ENCODE measurements at places on chromosomes 4 and X.
A peak's percentile ranks its signal among the peaks of the same experiment; 100 is the strongest.

- DNase-seq: no peak
Measured at GRCh38 chr4:53680598-53680997, 89.3 kb upstream of the LNX1 start.

DNA sequence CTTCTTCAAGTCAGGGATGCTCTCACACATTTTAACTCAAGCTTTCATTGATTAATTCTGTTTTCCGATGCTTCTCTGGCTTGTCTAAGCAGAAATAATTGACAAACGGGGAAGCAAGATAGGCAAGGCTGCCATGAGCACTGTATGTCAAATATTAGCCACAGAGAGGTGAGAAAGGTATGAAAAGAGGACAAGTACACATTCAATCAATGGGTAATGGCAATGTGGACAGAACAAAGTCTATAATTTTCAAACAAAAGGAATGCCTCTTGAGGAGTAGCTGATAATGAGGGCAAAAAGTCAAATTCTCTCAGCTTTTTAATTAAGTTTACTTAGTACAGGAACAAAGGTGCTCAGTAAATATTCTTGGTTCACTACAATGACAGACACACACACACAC lies 19.6 kb downstream of the COX7B2 start:
- no peak for DNase-seq

DNA sequence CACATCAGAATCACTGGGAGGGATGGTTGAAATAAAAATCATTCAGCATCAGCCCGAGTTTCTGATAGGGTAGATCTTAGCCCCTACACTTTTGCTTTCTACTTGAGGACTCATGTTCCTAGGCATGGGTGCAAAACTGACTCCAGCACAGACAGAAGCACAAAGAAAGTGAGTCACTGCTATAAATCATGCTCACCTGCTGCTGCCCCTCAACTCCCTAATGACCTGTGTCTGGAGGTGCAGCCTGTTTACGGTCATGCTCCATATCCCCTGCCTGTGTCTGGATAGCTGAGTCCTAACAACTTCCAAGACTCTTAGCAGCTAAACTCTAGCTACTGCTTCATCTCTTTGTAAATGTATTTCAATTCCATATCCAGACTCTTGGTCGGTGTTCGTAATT lies 57.8 kb downstream of the ADGRA3 start:
- peak; percentile 20 for DNase-seq

DNA sequence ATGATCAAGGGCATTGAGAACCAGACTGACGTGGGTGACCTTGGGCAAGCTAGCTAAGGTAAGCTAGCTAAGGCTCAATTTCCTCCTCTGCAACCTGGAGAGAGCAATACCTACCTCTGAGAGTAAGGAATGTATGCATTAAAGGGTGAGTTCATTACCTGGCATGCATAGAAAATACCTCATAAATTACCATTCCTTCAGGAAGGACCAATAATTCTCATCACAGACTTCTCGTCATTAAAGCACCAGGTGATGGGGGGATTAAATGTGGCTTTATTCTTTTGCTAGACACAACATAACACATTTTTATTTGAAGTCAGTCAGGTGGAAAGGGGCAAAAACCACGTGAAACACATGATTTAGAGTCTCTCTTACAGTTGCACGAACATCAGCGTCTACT lies 21.5 kb downstream of the EGFL6 start:
- no peak for DNase-seq

DNA sequence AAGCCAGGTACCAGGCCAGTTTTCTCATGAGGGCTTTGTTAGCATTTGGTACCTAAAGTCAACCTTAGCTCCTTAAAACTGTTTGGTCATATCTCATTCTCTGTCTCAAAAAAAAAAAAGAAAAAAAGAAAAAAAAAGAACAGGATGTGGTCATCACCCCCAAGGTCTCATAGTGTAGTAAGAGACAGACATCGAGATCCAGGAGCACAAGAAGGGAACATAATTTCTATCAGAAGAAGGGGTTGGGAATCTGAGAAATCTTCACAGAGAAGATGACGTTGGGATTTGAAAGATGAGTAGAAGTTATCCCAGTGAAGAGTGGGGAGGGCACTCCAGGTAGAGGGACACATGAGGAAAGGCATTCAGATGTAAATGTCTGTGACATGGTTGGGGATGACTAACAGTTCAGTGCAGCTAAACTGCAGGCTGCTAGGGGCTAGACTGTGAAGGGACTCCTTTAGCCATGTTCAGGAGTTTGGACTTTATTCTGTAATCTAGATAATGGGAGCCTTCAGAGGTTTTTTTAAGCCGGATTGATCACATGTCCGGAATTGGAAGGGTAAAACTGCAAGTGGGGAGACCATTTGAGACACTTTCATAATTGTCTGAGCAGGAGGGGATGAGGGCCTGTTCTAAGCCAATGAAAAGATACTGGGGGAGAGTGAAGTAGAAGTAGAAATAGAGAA lies 26.9 kb upstream of the GJB1 start:
- no peak for DNase-seq

- DNase-seq: peak; percentile 45
Measured at GRCh38 chrX:104253567-104254441, 929 bp downstream of the ESX1 start.

- no peak for DNase-seq
Measured at GRCh38 chr4:89158884-89159503, 47.7 kb downstream of the TIGD2 start.

DNA sequence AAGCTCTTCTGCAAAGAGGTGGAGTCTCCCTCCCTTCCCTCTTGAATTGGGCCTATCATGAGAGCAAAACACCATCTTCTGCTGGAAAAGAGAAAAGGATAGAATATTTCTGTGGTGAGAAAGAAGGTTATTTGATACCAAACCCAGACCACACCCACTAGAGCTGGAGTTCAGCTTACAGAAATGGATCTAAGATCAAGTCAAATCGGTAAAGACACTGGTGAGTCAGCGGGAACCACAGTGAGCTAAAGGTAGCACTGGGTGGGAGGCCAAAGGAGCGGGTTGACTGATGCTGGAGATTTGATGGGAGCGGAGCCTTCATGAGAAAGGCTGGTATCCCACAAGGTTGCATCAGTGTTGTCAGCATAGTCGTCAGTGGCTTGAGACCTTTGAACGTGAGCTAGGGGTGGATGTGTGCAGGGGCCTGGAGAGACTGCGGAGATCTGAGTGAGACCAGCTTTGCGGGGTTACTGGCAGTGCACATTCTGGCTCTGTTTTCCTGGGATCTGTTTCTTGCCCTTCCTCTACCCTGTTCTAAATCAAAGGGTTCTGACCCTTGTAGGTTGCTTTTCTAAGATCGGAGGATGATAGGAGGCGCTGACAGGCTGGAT lies 106.4 kb upstream of the SCOC start:
- DNase-seq: no peak

- DNase-seq: no peak
Measured at GRCh38 chr4:3342182-3342854, 49.5 kb downstream of the RGS12 start.

- DNase-seq: no peak
Measured at GRCh38 chr4:129926936-129927335, 831.0 kb downstream of the C4orf33 start.

GRCh38 chr4:6424425-6424824 lies 48.0 kb downstream of the PPP2R2C start:
- DNase-seq: no peak

DNA sequence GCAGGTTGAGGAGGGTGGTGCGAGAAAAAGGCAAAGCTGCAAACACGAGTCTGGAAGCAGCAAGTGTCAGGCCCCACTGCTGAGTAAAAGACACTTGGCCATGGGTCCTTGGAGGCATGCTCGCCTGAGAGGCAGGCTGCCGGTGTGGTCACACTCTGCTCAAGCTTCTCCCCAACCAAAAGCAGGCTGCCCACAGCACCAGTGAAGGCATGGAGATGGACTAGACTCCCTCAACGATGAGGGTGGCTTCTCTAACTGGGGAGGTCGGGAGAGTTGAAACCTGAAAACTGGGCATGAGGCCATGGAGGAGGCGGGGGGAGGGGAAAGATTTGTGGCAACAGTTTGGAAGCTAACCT lies 86.5 kb downstream of the ATG4A start:
- no peak for DNase-seq

DNA sequence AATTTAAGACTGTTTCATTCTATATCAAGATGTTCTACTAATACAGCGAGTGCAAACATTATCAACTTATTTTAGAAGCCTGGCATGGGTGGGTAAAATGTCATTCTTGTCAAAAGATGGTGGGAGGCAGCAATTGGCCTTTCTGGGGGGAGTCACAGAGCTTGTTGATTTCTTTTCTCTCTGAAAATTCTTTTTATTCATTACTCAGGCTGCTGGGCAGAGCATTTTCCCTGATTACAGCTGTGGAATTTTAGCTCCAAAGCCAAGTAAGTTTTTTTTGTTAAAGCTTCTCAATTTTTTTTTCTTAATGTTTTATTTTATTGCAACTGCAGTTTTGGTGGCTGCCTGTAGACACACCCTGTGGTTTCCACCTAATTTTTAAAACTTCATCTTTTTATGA lies 50.4 kb downstream of the GPC4 start:
- DNase-seq: no peak

DNA sequence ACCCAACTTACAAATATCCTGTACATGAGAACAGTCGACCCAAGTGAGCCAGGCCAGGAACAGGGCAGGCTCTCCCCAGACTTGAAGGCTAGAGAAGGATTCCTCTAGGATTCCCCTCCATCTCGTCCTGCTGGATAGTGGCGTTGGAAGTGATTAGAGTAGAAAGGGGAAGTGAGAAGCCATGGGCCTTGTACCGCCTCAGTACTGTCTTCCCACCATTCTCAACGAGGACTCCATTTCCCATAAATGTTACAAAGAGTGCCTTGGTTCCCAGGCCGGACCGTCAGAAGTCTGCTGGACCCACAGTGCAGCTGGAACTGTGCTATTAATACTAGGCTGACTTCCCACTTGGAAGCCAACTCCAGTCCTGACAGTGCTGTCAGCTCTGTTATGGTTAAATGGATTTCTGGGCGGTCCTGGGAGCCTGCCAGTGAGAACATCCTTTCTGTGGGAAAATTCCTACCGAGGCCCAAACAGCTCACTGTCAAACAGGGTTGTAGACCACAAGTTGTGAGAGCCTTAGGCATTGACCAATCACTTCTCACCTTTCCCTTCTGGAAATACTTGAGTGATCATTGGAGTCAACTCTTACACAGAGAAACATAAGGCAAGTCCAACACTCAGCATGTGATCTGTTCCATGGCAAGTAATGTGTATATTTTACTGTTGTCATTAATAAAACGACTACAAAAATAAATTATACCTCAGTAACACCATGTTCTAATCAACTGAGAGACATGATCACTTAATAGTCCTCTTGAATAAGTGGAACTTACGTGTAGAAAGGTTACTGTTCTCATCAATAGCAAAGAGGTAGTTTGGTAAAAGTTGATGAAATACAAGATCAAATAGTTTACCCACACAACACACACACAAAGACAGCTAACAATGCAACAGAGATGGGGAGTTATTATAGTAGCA lies 58.4 kb downstream of the AMELX start:
- DNase-seq: no peak
